ENCODE measurements at places on chromosomes 12 and 14.
A peak's percentile ranks its signal among the peaks of the same experiment; 100 is the strongest.

DNA sequence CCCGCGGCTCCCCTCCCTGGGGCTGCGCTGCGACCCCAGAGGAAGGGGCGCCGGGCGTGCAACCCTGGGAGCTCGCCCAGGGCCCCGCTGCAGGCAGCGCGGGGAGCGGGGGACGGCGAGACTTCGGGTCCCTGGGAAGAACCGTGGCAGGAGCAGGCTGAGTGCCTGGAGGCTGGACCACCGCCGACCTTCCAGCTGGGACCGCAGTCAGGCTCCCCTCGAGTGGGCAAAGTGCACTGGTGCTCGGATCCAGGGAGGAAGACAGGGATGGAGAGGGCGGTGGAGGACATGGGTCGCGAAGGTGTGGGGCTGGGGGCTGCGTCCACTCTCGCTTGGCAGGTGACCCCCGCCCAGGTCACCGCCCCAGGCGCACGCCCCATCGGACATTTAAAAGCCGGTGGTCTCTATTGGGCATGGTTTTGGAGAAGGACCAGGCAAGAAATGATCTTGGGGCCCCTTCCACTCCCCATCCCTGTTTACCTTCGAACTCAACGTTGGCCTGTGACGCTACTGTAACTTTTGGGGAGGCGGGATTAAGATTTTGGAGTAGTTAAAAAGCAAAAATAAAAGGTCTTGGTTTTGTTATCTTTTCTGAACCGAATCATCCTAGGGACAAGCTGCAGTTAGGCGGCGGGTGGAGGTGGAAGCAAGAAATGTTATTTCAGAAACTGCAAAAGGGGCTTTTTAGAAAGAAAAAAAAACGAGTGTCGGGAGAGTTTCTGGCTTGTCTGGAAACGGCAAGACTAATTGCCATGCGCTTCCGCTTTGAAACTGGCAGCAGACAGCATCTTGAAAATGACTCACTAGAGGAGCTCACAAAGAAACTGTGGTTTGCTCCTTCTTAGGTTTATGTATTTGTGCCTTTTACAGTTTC, 1.0 kb downstream of the ELK3 start:
- peak; percentile 71 for DNase-seq

GRCh38 chr12:23559268-23559753, 390.2 kb downstream of the SOX5 start:
- DNase-seq, result no peak

DNA sequence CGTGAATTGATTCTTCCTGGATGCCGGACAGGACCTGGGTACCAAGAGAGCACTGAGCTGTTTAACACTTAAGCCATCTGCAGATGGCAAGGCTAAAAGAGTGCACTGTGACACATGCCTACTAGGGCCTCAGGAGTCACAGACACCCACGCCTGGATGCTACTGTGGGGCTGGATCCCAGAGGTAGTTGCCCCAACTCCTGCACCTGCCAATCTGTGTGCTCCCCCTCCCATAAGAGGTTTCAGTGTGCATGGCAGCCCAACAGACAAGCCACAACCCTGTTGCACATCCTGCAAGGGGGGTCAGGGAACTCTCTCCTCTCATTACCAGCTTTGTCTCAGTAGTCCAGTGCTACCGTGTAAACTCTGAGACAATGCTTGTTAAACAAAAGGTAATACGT, 169.0 kb downstream of the CEP128 start:
- no peak for DNase-seq

DNA sequence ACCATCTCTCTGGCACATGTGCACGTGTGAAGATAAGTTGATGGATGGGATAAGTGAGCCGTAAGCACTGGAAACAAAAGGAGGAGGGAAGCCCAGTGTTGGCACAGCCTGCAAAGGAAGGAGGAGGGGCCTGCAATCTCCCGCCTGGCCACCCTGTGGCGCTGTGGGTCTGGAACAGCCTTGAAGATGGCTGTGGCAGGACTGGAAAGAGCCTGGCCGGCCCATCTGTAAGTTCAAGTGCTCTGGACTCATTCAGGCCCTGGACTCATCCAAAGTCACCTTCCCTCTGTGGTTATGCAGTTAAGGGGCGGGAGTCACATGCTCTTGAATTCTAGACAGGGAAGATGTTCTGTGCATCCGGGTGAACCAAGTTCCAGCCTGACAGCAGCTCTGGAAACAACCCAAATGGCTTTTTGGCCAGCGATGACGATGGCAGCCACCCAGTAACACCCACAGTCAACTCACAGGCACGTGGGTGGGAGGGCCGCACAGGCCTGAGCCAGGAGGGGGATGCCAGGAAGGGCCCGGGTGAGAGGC, 50.4 kb downstream of the CHGA start:
- DNase-seq, result no peak

- peak; percentile 55 for DNase-seq
These were observed 20.4 kb upstream of the ATP5MC2 start for GRCh38 chr12:53696285-53696654.
